ENCODE measurements at places on chromosomes 7 and 10. TPM values are rescaled to one million over a fixed set of nuclear protein-coding genes. Genes with fewer than 3 reads are reported as not detected.

OGDH gene
- 73.4 TPM for total RNA-seq

PRPS1L1 gene
- not detected for total RNA-seq

MAGI2 gene
- total RNA-seq, result 15.3 TPM

RBM20 gene
- total RNA-seq, result 6.0 TPM

SFRP5 gene
- total RNA-seq, result not detected

Measured in subcutaneous adipose tissue (tissue), 4 donors.